Activated T-cell treated with anti-CD3 and anti-CD28 coated beads, Interleukin-2, amount 50 U/mL, for 24 hours (primary cell): ENCODE measurements at places on chromosomes 6 and 20.

DNA sequence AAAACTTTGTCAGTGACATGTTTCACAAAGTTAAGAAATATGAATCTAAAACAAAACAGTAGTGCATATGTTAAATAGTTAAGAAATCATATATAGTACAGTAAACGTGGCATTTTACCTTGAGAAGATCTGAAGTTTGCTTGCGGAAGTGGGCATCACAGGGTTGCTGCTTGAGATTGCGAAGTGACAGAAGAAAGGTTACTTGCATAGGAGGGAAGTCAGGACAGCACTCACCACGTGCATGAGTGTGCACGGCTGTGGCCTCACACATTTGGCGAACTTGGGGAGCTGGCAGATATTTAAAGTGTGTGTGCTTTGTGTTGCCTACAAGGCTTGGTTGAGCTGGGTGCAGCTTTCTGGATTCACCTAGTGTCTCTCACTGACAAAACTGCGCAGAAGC is 431.5 kb upstream of the ARID1B start:
- no peak for DNase-seq

GRCh38 chr6:107156617-107157016 is 41.3 kb upstream of the BEND3 start:
- no peak for DNase-seq

DNA sequence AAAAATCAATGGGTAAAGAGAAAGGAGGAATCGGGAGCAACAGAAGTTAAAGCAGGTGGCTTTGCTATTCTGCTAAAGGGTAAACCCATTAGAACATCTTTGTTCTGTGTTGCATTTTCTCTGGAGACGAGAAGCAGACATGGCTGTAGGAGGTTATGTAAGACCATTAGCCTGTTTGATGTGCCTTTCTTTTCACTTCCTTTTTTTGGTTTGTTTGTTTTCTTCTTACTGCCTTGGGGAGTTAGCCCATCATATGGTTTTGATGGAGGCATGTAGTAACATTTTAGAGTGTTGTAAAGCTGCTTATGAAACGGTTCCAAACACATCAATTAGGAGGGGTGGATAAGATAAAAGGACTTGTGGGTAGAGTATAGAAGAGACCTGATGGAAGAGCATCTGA is 131.0 kb downstream of the DOK5 start:
- no peak for DNase-seq

- DNase-seq, result no peak
These were observed 36.8 kb downstream of the PSMB9 start for GRCh38 chr6:32890831-32891230.

- DNase-seq, result no peak
These were observed 38.3 kb downstream of the SIRPA start for GRCh38 chr20:1933465-1933870.

- DNase-seq, result no peak
These were observed 726 bp upstream of the EMILIN3 start for GRCh38 chr20:41367393-41367695.

DNA sequence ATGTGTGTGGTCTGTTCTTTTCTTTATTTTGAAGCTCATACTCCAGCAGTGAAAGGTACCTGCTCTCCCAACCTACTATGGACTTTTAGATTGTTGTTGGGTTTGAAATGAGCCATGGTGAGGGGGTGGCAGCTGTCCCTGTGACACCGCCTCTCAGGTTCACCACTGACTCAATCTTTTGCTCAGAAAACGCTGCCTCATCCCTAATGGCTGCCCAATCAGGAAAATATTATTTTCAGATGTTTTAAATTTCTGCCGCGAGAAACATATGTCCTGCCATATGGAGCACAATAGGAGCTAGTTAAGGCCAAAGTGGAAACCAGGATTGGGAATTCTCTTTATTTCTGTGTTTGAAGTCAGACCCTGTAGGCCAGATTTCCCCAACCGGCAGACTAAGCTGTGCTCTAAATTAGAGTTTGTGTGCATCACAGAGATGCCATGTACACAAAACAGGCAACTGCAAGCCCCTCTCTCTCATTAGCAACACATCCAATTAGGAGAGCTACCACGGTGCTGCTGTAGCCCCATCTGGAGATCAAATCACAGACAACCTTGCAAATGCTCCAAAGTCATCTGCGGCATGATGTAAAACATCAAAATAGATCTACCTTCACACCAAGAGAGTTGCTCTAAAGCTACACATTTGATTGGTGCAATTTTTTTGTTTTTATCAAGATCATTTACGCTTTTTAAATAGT is 144.1 kb upstream of the BACH2 start:
- no peak for DNase-seq

DNA sequence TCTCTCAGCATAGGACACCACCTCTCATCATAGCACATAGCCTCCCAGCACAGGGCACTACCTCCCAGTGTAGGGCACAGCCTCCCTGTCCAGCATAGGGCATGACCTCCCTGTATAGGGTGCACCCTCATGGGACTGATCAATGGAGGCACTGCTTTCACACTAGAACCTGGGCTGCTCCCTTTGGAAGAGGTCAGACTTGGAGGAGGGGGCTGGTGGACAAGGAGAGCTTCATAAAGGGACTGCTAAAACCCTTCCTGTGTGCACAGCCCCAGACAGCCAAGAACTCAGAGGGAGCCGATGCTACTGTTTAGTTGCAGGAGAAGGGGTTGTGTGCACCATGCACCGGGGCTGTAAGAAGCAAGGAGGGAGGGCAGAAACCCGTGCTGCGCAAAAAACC is 21.9 kb upstream of the CST4 start:
- no peak for DNase-seq

GRCh38 chr6:139490482-139490881 is 116.0 kb upstream of the CITED2 start:
- DNase-seq, result no peak

DNA sequence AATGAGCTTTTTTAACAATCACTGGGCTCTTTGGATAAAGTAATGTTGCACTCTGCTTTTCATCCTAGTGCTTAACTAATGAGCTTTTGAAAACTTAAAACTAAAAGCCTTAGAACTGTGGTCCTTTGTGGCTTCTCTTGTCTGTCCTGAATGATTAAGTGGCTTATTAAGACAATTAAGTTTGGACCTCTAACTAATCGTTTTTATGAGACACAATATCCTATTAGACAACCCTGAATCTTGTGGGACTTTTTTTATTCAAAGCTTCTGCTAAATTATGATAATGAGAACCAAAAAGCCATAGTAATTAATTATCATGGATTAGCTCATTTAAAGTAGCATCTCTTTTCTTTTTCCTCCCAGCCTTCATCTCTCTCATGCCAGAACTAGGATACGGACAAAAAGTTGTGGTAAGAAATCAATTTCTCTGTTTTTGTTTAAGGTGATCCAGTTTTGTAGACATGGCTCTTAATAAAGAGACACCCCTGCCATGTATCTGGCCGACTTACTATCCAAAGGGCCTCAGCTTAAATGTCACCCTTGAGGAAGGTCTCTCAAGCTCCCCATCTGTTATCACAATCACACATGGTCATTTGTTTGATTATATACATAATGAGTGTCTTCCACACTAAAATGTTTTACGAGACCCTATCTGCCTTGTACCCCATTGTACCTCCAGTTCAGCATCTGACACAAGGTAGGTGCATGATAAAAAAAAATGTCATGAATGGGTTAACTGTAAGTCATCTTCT is 384.4 kb upstream of the IRAK1BP1 start:
- DNase-seq, result no peak

GRCh38 chr6:93886416-93886815 is 467.1 kb upstream of the EPHA7 start:
- no peak for DNase-seq

- no peak for DNase-seq
These were observed 43.2 kb upstream of the GABRR1 start for GRCh38 chr6:89260310-89260709.

- no peak for DNase-seq
These were observed 46.8 kb downstream of the LY86 start for GRCh38 chr6:6635291-6635690.

- no peak for DNase-seq
These were observed 34.9 kb upstream of the HEY2 start for GRCh38 chr6:125714441-125715090.

DNA sequence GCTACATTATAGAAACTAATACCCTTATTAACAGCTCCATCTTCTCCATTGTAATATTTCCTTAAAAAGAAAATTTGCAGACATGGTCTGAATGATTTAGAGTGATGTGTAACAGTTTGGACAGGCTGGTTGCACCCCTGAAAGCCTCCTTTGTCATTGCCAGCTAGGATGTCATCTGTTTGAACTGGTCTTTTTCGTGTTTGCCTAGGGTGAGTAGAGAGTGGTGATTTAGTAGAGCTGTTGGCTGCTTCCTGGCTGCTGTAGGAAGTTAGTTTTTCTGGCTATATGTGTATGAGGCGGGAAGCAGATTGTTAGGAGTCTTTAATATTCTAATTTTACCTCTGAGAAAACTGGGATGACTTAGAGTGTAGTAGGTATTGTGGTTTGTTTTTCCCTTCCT is 101.1 kb downstream of the ZFAND3 start:
- DNase-seq, result no peak

DNA sequence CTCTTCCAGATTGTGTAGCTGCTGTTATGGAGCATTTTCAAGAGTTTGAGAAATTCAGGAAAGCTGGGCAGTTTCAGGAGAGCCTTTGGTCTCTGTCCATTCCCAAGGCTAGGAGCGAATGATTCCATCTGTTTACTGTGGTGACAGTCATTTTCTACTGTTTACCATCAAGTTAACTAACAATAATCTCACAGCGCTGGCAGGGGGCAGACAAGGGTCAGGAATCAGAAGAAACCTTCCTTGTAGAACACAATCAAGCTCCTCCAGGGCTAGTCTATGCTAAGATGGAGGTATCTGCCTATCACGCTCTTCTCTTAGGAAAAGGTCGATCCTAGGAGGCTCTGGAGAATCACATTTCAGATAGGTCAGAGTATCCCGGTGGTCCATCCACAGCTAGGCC is 293.9 kb downstream of the KIF16B start:
- no peak for DNase-seq

GRCh38 chr6:163828038-163828795 is 413.7 kb downstream of the QKI start:
- DNase-seq, result no peak

DNA sequence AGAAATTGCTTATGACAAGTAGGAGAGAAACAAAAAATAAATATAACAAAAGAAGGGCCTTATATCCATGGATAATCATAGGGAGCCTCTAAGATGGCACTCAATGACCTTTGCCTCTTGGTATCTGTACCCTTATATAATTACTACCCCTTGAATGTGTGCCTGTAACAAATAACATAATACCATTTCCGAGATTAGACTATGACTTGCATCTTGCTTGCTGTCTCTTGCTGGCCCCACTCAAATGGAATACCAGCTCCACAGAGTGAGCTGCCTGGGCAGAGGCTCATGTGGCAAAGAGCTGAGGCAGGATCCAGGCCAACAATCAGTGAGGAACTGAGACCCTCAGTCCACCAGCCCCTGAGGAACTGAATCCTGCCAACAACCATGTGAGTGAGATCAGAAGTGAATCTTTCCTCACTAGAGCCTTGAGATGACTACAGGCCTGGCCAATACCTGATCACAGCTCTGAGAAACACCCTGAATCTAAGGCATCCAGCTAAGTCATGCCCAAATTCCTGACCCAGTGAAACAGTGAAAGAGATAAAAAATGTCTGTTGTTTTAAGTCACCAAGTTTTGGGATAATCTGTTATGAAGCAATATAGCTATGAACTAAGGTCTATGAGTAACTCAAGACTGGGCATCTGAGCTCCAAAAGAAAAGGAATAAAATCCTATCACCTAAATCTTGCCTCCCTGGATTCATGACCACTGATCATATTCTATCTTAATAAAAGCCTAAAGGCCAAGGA is 5.5 kb downstream of the KATNA1 start:
- no peak for DNase-seq

GRCh38 chr6:149964308-149965193 is 808 bp downstream of the ULBP1 start:
- peak; percentile 63 for DNase-seq

- DNase-seq, result peak; percentile 65
These were observed 46.2 kb downstream of the GJA10 start for GRCh38 chr6:89940225-89941027.

GRCh38 chr6:25630508-25631278 is 21.3 kb upstream of the SCGN start:
- DNase-seq, result no peak

GRCh38 chr6:86357877-86358276 is 579.5 kb upstream of the HTR1E start:
- no peak for DNase-seq

DNA sequence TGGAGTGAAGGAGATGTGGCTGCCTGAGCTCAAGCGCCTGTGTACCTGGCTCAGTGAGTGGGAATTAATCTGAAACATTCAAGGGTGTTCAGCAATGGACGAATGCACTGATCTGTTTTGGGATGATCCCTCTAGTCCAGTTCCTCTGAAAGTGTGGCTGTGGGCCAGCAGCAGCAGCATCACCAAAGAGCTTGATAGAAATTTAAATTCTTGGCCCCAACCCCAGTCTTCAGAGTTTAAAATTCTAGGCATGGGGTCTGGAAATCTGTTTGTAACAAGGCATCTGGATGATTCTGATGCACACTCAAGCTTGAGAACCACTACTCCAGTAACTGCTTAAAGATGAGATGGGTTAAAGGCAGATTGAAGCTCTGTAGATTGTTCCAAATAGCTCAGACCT is 59.2 kb downstream of the STMND1 start:
- DNase-seq, result no peak

- no peak for DNase-seq
These were observed 6.6 kb upstream of the ANKRD60 start for GRCh38 chr20:58235010-58235409.

DNA sequence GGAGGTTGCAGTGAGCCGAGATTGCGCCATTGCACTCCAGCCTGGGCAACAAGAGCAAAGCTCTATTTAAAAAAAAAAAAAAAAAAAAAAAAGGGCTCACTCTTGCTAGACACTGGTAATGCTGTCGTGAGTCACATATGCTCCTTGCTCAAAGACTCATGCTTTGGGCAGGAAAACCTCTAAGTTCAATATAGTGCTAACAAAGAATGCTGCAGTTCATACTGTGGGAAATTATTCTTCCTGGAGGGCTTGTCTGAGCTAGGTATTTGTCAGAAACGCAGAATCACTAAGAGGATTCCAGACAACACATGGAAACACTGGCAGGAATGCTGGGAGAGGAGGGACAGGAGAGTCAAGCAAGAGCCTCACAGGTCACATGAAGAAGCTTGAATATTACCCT is 2.3 kb upstream of the LYRM2 start:
- DNase-seq, result no peak

GRCh38 chr6:46651006-46651405 is 1.6 kb downstream of the CYP39A1 start:
- DNase-seq, result no peak
